Right renal cortex interstitium (tissue), 3 donors: ENCODE measurements at places on chromosomes 2 and 18.

- no peak for DNase-seq
Observed at GRCh38 chr2:191274413-191274815, 29.2 kb downstream of the MYO1B start.

GRCh38 chr2:134818321-134818720, 20.1 kb upstream of the ACMSD start:
- DNase-seq = no peak

- DNase-seq = no peak
Observed at GRCh38 chr2:96501886-96502810, 3.0 kb downstream of the NEURL3 start.

DNA sequence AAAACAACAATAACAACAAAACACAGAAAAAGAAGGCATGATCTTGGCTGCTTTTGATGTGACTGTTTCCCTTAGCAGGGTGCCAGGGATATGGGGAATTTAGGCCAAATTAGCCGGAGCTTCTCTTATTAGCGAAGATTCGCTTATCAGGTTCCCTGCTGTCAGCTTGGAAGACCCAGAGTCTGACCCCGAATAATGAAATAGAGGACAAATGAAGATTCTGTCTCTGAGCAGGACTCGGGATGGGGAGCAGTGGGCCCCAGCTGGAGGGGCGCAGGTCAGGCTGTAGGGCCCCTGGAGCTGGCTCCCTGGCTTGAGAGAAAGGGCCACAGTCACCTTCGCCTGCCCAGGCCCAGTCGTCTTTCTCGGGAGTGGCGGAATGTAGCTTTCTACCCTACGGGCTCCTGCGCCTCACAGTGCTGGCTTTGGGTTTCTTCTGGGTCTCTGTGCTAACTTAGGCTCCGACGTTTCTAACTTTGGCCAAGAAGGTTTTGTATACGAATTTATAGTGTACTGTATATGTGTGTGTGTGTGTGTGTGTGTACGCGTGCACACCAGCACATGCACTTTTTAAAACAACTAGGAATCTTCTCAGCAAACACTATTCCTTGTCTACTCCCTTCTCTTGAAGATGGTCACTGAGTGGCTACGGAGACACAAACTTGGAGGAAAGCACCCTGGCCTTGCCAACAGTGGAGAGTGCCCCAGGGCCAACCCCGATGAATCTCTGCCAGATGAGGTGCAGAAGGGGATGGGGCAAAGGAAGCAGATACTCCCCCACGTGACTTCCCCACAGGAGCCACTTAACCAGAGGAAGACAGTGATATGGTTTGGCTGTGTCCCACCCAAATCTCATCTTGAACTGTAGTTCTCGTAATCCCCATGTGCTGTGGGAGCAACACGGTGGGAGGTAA, 195.6 kb upstream of the COPS8 start:
- DNase-seq = no peak

GRCh38 chr18:48991676-48992075, 40.9 kb upstream of the SMAD7 start:
- no peak for DNase-seq

GRCh38 chr18:56861244-56861643, 210.1 kb downstream of the WDR7 start:
- no peak for DNase-seq

GRCh38 chr2:88283886-88284592, 113.9 kb downstream of the THNSL2 start:
- no peak for DNase-seq

DNA sequence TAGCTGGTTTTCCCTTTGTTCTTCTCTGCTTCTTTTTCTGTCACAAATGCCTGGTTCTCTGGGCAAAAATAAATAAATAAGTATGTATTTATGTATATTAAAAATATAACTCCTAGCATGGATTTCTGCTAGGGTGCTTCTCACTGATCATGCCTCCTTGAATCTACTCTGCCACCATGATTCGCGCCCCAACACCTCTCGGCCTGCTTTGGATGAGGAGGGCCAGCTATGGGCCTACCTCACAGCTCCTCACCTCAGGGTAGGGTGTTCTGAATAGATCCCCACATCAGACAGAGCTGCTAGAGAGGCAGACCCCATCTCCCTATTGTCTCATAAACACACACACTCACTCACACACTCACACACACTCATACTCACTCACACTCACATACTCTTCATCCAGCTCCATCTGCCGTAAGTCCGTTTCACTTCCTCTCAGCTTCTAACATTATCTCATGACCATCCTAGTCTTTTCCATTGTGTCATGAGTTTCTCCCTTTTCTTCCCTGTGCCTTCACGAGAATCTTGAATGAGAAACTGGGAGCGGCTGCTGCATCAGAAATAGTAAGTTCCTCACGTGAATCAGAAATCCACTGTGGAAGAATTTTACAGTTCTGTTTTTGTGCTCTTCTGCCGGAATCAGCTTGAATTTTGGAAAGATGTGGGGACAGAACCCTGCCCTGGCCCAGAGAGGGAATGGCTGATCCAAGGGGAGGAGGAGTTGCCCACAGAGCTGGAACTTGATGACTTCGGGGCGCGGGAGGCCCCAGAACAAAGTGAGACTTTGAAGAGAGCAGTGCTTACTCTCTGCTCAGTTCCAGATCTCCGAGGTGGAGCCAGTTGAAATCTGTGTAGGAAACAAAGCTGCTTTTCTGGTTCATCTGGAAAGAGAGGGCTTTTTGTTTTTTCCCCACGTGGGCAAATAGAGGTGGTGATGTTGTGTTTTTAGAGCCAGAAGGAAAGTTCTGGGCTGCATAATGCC, 20.9 kb downstream of the ANXA4 start:
- DNase-seq = no peak

GRCh38 chr2:207762146-207762545, 7.6 kb downstream of the FZD5 start:
- no peak for DNase-seq
